Activated CD4-positive, alpha-beta T cell treated with anti-CD3 and anti-CD28 coated beads, Interleukin-2, amount 50 U/mL, for 48 hours (primary cell): ENCODE measurements at places on chromosomes 3 and 15.

DNA sequence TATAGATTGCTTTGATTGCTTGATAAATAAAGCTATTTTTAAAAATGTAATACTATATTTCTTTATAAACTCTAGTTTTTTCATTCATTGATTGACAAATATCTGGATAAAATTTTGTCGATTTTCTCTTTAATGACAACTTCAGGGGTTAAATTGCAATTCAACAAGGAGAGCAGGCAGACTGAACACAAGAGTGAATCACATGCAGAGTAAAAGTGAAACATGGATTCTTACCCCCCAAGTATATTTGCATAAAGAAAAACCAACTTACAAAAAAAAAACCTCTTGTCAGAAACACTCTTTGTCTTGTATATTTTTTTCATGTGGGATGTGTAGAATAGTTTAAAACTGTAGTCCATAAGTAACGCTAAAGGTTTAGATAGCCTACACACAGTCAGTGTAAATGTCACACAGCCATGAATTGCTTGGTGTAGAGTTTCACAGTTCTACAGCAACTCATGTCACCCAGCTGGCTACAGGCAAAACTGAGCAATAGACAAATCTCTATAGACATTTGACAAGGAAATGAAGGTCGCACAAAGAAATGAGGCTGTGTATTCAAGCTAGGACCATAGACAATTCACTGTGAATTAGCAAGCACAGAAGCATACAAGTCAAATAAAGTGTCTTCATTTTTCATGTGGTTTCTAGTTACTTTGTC is 141.6 kb downstream of the THRB start:
- no peak for DNase-seq

GRCh38 chr15:94026458-94027304 is 204.7 kb upstream of the MCTP2 start:
- DNase-seq, result no peak

DNA sequence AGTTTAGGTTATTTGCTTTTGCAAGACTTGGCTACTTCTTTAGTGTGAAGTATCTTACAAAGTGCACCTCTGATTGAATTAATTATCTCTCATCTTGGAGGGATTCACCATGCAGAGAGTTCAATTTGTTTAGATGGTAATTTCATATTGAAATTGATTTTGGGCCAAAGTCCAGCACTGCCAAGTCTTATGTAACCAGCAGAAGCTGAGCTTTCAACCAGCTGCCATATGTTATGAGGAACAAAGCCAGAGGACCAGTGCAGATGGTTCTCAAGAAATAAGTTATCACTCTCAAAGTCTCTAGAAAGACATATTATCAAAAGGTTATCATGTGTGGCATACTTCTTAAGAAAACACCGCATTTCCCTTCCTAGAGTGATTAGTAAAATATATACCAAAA is 29.0 kb downstream of the ABHD6 start:
- no peak for DNase-seq

DNA sequence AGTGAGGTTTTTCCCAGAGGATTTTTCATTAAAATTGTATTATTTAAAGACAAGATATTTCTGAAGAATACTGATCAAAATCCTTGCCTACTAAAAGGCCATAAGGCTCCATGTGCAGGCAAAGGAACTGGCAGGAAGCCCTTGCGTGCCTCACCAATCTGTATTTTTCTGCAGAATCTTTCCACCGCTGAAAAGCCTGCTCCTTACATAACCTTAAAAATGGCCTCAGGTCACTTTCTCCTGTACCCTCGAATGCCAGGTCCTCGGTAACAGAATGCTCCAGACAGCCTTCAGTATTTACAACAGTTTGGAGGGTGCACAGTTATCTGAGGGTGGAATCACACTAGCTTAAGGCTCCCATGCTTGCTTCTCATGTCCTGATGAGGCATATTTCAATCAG is 3.2 kb downstream of the MORC1 start:
- no peak for DNase-seq

GRCh38 chr3:39917065-39917773 is 107.8 kb downstream of the MYRIP start:
- no peak for DNase-seq

DNA sequence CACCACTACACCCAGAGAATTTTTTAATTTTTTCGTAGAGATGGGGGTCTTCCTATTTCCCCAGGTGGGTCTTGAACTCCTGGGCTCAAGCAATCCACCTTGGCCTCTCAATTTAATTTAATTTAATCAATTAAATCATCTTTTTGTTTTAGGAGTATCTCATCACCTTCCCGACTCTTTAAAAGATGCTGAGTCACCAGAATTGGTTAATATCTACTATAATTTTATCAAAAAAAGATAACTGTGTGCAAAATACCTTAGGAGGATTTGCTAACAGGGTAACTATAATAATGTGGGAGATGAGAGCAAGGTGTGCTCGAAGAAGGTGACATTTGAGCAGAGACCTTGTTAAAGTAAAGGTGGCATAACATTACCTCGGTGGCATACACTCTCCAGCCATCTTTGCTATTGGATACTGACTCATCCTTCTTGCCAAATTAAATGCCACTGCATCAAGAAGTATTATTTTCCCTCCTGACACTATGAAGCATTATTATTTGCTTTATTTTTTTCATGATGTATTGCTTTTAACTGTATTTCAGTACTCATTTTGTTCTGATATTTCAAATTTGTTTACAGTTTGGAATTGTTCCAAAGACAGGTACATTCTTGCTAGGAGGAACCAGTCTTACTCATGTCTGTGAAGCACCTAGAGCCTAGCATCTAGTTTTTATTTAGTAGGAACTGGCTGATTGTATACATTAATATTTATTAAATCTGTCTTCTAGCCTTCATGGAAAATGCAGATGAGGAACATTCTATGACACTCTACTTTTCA is 200.7 kb downstream of the MBNL1 start:
- no peak for DNase-seq

GRCh38 chr3:45942051-45942825 is 1.0 kb upstream of the CXCR6 start:
- no peak for DNase-seq

- DNase-seq, result no peak
These were observed 151.5 kb downstream of the ALCAM start for GRCh38 chr3:105518203-105518602.

DNA sequence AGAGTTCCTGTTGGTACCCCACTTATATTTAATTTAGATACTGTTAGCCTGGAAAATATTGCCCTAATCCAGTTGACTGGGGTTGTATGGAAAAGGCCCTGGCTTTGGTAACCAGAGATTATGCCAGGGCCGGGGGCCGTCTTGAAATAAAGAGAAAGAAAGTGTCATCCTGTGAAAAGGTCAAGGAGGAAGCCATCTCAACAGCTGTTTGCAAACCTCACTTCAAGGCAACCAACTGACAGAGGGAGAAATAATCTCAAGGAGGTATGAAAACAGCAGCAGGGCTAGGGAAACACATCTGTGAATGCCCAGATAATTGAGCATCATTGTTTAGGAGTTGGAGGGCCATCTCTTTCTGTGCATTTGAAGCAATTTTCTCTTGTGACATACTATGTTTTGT is 190.8 kb downstream of the SUCLG2 start:
- DNase-seq, result no peak

- DNase-seq, result no peak
These were observed 177.0 kb downstream of the MAGI1 start for GRCh38 chr3:65861718-65862117.

DNA sequence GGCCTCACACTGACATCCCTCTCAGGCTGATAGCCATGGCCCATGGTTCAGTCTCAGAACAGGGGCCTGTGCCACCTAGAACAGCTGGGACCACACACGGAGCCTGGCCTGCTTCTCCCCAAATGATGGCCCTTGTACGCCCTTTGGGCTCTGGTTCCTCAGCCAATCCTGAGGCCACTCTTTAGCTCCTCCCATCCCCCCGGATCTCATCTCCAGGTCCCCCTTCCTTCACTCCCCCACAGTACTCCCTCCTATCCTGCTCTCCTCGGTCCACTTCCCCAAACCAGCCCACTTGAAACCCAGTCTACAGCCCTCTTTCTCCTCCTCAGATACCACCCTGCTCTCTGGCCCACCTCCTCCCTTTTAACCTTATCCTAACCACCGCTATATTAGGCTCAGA is 17.8 kb upstream of the ZFYVE19 start:
- DNase-seq, result no peak

GRCh38 chr3:197008436-197009209 is 21.0 kb downstream of the MELTF start:
- no peak for DNase-seq

DNA sequence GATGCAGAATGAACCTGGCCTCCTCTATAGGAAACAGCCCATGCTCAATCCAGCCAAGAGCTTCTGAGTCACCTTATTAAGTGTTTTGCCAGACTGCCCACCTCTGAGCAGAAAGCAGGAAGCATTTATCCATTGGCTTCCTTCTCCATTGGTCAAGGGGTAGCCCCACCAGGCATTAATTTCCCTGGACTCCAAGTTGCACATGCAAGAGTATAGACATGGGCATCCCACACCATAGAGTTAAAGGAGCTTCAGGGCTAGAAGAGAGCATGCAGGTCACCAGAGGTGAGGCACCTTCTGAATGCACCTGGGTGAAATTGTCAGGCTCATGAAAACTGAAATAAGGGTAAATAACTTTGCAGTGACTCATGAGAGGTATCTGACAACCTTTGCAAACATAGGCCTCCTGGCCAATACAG is 230.8 kb upstream of the STAC start:
- no peak for DNase-seq

DNA sequence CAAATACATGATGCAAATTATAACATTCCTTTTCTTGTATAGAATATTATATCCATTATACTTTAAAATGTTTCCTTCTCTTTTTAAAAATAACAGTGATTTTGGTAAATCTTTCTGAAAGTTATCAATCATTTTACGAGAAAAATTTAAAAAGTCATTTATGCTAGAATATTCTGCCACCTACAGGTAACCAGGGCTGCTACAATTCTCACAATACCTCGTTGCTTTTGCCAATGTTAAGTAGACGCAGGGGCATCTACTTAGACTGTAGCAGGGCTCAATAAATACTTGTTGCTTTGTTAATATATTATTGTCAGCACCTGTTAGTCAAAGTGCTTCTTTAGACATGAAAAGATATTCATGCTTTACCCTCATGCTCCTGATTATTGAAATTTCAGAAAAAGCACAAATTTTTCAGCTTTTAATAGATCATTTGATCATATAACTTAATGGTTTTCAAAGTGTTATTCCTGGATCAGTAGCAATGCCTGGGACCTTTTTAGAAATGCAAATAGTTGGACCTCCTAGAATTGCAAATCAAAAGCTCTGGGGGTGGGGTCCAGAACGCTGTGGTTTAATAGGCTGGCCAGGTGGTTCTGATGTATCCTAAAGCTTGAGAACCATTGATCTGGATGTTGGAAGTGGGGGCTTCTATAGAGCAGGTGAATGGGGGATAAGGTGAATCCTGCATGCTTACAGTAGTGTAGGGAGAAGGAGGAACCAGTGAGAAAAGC is 223.6 kb upstream of the PDZRN3 start:
- no peak for DNase-seq

DNA sequence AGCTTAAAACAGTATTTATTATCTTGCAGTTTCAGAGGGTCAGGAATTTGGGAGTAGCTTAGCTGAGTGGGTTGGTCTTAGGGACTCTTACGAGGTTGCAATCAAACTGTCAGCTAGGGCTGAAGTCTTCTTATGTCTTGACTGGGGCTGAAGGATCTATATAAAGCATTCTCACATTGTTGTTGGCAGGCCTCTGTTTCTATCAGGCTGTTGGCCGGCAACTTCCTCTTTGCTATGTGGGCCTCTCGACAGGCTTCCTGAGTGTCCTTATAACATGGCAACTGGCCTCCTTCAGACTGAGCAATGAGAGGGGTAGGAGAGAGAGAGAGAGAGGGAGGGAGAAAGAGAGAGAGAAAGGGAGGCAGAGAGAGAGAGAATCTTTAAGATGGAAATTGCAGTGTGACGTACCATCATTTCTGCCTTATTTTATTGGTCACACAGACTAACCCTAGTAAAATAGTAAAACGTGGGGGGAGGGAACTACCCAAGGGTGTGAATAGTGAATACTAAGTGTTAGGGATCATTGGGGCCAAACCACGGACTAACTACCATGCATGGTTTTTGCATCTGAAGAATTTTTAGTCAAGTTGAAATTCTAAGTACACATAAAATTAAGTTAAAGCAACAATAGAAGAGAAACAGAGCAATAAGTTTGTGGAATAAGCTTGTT is 16.1 kb downstream of the FGF7 start:
- no peak for DNase-seq

- no peak for DNase-seq
These were observed 57.4 kb downstream of the ZNF148 start for GRCh38 chr3:125317761-125318160.

DNA sequence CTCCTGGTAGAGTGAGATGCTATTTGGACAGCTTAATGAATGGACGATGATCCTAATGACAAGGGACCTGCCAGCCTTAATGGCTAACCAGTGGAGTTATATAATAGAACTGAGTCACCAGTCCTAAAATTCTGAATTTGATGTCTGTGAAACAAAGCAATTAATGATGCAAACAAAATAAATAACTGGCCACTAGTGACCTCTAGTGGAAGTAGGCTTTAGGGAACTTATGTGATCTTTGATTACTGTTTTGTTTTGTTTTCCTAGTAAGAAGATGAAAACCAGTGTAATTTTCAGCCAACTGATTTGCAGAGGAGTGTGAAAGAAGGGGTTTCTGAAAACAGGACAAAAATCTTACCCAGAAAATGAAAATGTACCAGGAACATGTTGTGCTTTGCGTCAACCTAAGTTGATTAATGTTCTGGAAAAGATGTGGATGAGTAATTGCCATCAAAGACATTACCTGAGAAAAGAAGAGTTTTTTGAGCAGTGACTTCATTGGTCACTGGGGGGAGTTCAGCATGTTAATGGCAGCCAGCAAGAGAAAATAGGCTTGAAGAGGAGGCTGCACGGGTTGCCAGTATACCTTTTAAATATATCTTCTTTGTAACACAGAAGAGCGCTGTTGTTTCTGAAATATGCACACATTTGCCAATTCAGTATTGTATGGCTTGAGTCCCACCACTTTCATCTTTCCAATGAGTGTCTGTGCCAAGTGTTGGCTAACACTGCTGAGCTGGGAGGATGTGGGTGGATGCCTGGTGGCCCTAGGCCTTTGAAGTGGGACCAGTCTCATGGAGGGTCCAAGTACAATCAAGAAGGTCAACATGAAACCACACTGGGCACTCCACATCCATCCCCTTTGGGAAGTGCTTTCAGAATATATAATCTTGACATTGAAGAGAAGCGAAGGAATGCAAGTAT is 9.3 kb downstream of the VEPH1 start:
- no peak for DNase-seq

- DNase-seq, result no peak
These were observed 627.1 kb upstream of the CCDC54 start for GRCh38 chr3:106750092-106750491.

- peak; percentile 75 for DNase-seq
These were observed at the start of gene CMTM7 for GRCh38 chr3:32391643-32392535. Gene CMTM7, plus strand, starts transcription at chr3:32391853. Its CDS starts 54 bp downstream, at chr3:32391907.
